ENCODE measurements at places on chromosomes 12 and 14.

DNA sequence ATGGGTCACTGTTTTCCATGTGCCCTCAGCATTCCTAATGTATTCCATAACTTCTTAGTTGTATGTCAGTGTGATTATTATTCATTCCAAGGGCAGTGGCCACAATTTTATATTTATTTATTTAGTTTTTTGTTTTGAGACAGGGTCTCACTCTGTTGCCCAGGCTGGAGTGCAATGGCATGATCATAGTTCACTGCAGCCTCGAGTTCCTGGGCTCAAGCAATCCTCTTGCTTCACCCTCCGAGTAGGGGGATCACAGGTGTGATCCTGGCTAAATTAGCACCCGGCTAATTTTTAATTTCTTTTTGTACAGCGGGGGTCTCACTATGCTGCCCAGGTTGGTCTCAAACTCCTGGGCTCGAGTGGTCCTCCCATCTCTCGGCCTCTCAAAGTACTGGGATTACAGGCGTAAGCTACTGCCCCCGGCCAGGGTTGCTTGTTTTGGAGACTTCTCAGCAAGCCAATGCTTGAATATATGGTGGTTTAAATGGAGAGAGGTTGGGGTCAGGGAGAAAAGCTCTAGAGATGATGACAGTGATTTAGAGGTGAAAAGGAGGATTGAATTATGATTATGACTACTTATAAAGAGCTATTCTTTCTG is 7.6 kb downstream of the GPRC5A start:
- DNase-seq: no peak

- DNase-seq: no peak
Measured at GRCh38 chr12:50016501-50017475, 8.5 kb downstream of the RACGAP1 start.

GRCh38 chr14:77459072-77459723 is 1.3 kb downstream of the AHSA1 start:
- peak; percentile 91 for DNase-seq

DNA sequence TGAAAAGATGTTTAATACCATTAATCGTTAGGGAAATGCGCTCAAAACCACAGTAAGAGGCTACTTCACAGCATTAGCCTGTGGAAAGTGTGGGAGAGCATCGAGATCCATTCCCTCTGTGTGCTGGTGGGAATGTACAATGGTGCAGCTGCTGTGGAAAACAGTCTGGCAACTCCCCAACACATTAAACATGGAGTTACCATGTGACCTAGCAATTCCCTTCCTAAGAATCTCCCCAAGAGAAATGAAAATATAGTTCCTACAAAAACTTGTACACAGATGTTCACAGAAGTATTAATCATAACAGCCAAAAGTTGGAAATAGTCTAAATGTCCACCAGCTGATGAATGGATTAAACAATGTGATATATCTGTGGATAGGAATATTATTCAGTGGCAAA is 23.8 kb downstream of the MLXIP start:
- no peak for DNase-seq

DNA sequence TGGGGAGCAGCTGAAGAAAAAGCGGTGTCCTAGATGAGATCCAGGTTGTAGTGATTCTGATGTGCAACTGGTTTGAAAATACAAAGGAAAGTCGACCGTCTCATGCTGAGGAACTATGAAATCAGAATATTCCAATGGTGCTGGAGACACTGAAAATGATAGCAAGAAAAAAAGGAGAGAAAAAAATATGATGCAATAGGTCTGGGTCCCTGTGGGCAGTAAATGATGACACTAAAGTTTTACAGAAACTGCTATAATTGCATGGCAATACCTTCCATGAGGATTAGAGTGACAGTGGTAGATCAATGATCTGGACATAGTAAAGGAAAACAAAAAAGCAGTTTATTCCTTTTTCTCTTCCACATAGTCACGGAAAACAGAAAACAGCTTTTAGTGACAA is 2.3 kb downstream of the PYM1 start:
- DNase-seq: no peak

DNA sequence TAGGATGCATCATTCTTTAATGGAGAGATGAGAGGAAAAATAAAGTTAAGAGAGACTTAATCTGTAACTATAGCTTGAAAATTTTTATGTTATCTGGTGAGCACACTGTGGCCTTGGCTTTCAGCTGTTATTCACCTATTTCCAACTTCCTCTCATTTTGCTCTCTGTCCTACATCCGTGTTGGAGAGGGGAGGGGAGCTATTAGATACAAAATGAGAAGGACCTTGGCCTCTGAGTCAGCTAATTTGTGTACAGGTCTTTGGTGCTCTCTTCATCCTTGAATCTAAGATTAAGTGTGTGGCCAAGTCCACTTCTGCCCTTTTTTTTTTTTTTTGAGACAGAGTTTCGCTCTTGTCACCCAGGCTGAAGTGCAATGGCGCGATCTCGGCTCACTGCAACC is 887 bp upstream of the APOBEC1 start:
- DNase-seq: no peak

- no peak for DNase-seq
Measured at GRCh38 chr12:53056296-53056695, 6.4 kb downstream of the TNS2 start.

DNA sequence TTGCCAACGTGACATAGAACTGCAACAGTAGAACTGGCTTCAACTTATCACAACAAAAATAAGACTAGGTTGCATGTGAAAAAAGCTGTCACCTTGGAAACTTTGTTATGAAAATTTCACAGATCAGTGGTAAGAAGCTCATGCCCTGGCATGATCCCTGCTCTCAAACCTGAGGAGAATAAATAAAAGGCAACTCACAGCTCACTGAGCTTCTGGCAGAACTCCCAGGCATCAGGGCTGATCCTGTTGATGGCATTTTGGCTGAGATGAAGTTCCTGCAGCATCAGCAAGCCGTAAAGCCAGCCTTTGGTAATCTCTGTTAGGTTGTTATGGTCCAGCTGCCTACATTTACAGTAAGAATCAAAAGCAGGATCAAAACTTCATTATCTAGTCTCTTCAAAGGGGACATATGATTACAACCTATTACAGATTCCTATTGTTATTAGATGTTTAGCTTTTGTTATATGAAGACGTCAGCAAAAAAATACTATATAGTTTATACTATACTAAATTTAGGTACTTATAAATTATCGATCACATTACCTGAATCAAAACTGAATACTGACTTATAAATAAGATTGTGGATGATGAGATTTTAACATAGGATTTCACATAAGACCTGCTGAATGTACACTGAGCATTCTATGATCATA is 32.0 kb downstream of the LRIG3 start:
- DNase-seq: no peak

DNA sequence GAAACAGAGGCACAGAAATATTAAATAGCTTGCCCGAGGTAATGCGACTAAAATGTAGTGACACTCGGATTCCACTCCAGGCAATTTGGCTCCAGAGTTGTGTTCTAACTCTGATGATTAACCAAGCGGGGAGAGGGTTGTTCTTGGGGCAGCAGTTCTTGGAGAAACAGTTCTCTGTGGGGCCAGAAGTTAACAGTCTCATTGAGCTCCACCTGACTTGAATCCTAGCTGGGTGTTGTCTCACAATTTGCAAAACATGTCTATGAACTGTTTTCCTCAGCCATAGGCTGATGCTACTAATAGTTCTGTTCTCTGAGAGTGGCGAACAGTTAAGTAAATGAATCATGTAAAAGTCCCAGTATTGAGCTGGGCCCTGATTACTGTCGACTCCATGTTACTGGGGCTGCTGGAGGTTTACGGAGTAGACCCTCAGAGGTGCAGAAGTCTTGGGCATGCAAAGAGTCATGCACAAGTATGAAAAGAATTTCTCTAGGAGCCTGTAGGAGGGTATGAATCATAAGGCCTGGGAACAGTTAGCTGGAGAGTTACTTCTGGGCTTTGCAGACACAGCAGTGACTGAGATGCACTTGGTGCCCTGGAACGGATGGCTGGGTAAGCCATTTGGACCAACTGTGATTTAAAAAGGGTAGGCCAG is 15.4 kb upstream of the NIN start:
- no peak for DNase-seq

DNA sequence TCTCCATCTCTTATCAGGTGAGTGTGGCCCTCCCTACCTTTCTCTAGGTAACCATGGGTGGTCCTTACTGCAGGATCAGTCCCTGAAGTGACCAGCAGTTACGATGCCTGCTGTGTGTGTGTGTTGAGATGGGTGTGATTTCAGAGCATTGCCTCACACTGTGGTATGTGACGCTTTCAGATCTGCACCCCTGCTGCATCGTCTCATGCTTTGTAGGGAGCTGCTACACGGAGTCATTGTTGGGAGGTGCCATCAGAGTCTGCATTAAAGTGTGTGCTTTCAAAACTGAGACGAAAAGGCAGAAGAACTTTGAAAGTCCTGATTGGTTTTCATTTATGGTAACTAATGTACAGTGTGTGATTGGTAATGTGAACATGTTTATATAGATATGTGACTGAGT is 150.5 kb downstream of the PELI2 start:
- peak; percentile 39 for DNase-seq

DNA sequence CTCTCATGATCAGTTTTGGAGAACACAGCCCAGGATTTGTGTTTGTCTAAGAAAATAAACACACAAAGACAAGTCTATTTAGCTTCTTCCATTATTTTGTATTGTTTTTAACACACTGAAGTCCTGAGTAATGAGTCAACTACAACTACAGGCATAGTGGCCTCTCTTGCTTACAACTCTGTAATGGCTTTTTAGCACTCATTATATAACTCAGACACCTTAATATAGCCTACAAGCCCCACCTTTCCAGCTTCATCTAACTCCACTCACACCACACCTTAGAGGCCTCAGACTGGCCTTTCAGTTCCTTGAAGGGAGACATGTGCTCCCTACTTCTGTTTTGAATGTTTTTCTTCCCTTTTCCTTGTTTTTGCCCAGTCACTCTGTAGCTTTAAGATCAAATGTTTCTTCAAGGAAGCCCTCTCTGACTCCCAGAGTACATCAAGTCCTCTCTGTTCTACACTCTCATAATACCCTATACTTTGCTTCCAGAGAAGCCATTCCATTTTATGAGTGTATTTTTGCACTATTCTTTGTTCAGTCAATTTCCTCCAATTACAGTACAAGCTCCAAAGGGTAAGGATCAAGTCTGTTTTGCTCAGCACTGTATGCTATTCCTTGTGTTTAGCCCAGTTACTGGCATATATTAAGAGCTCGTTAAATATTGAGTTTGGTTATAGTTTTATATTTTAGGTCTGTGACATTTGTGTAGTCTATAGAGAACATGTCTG is 233.6 kb upstream of the ARHGAP5 start:
- DNase-seq: no peak

DNA sequence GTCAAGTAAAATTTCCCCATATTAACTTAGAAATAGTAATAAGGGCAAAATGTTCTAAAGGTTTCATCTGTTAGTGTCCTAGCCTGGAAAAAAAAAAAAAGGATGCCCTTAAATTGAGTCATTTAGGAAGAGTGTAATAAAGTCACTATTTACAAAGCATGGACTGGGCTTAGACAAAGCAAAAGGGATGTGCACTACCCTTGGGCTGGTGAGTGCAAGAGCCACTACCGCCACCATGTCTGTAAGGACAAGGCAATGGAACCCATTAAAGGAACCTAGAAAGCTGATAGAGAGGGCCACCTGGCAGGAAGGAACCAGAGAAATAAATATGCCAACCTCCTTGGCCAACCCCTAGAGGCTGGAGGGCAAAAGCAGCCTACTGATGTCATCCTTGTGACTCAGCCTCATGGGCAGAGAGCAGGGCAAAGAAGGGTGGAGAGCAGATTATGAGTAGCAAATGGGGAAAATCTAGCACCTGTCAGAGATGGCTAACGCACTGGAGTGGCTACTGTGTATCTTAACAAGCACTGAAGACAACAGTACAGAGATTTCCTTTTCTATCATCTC is 59.5 kb upstream of the FUT8 start:
- no peak for DNase-seq

DNA sequence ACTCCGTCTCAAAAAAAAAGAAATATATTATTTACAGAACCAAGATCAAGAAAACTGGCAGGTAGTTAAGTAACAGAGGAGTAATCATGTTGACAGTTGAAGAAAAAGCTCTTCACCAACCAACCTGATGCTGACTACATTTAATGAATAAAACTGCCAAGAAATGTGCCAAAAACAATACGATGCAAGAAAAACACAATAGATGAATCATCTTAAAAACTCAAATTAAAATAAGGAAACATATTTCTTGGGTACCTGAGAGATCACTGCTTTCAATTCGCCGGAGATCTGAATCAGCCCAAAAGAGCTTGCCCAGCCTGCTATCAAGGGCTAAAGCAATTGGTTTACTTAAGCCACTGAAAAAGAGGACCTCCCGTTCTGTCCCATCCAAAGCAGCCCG is 76.4 kb downstream of the BCL2L14 start:
- DNase-seq: no peak

- peak; percentile 55 for DNase-seq
Measured at GRCh38 chr12:1122786-1123185, 131.8 kb downstream of the ERC1 start.

DNA sequence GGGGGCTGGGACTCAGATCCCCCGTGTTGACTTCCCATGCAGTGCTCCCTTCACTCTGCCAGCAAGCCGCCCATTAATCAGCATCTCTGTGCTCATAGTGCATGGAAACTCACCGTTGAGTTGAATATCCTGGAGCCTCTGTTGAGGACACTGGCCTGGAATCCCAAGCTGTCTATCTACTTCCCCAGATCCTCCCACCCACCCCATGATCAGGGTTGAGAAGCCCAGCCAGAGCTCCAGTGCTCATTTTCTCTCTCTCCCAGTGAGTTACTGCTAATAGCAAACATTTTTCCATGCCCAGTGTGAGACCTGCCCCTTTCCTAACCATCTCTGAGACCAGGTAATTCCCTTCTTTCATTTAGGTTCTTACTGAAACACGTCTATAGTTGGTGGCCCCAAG is 88.2 kb downstream of the SLC24A4 start:
- DNase-seq: no peak

- DNase-seq: no peak
Measured at GRCh38 chr14:30159374-30159773, 231.7 kb upstream of the PRKD1 start.

- DNase-seq: no peak
Measured at GRCh38 chr12:27592548-27592947, 68.5 kb downstream of the PPFIBP1 start.

GRCh38 chr12:110849748-110850403 is 3.1 kb downstream of the CCDC63 start:
- DNase-seq: no peak

DNA sequence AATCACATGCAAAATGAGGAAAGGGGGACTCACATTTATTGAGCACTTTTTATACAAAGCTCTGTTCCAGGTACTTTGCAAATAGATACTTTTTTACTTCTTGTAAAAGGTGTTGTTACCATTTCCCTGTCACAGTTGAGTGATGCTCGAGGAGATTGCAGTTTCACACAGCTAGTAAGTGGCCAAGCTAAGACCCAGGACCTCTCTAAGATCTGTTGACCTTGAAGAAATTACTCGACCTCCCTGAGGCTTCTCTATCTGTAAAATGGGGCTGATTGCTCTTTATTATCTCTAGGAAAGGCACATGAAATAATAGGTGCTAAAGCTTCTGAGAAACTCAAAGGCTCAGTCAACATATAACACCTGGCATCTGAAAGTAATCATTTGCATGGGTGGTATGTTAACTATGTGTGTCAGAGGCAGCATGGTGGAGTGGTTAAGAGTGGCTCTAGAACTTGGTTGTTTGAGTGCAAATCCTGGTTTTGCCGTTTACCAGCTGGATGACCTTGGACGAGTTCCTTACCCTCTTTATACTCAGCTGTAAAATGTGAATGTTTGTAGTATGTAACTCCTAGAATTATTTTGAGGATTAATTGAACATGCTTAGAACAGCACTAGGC is 41.5 kb downstream of the IFT81 start:
- no peak for DNase-seq
